Stimulated activated CD4-positive, alpha-beta T cell treated with anti-CD3 and anti-CD28 coated beads, Interleukin-1b, Interleukin-23, amount 100 ng/mL, for 1 hour (primary cell): ENCODE measurements at places on chromosomes 7 and 10.

- no peak for DNase-seq
Observed at GRCh38 chr10:24556126-24556749, 167.4 kb downstream of the ARHGAP21 start.

GRCh38 chr10:27285093-27285492, 44.5 kb upstream of the ACBD5 start:
- DNase-seq = no peak

- DNase-seq = no peak
Observed at GRCh38 chr7:49821181-49821580, 47.7 kb downstream of the VWC2 start.

- no peak for DNase-seq
Observed at GRCh38 chr7:157007470-157008066, 2.9 kb downstream of the MNX1 start.

DNA sequence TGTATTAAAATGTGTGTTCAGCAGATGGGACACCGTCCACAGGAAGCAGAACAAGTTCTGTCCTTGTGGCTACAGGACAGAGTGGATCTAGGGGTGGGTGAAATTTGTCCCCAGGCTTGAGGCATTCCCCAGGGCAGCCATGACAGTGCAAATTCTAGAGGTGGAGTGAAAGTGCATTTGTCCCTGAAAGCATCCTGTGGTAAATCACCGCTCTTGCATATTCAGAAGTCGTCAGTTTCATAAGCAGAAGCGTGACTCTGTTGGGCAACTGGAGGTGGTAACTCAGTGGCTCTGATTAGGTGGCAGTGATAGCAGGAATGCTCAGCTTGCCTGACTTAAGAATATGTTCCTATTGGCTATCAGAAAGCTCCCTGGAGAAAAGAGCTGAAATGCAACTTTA, 96.6 kb downstream of the SNX10 start:
- no peak for DNase-seq

- DNase-seq = no peak
Observed at GRCh38 chr10:113474752-113475151, 78.1 kb upstream of the HABP2 start.

- no peak for DNase-seq
Observed at GRCh38 chr10:72099600-72099921, 11.2 kb upstream of the SPOCK2 start.

DNA sequence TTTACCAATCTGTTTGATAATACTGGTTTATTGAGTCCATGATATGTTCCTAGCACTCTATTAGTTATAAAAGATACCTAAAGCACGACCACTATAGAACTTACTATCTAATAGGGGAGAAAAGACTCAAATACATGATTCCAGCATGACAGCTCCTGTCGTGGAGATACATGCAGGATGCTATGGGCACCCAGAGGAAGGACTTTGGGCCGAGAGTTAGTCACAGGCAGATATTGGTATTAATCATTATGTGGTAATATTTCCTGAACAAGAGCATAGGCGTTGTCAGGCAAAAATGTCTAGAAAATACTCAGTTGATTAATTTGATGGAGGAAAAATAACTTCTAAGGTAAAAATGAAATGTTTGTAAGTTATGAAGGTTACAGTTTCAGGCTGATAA, 31.8 kb downstream of the CNNM2 start:
- no peak for DNase-seq

- no peak for DNase-seq
Observed at GRCh38 chr7:48421357-48421756, 250.1 kb downstream of the ABCA13 start.

- DNase-seq = no peak
Observed at GRCh38 chr10:34766266-34766600, 48.9 kb downstream of the PARD3 start.

DNA sequence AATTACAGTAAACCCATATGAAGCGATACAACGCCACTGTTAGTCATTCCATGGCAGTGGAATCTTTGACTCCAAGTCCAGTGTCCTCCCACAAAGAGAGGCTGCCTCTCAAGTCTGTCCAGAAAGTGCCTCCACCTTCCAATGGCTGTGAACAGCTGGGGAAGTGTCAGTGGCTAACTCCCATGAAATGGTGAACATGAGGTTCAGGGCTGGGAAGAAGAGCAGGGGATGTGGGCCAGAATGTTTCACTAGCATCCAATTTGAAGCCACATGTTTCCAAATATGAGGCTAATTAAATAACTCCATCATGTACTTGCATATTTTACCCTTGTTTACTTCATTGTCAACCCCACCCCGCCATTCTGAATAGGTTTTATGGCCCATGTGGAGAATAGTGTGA, 53.1 kb upstream of the CHST15 start:
- no peak for DNase-seq

- no peak for DNase-seq
Observed at GRCh38 chr10:44883593-44884331, 27.4 kb upstream of the TMEM72 start.

DNA sequence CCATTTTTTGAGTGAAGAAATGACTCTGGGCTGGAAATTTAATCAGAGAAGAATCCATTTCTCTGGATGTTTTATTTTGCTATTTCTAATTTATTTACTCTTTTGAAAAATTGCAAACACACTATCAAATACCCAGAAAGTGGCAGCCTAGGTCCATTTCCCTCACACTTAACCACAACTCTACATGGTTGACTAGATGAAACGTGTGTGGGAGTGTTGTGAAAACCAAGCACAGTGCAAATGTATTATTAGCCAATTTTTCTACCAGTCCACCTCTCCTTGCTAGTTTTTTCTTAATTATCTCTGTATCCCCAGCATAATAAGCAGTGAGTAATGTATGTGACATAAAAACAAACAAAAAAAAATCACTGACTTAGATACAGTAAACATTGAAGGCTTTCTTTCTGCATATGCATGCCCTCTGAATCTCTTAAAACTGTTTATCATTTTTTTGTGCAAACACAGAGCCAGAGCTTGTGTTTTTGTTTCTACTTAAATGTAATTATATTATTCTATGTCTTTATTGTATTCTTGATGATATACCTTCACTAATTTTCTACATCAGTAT, 30.9 kb downstream of the SCIN start:
- DNase-seq = no peak

DNA sequence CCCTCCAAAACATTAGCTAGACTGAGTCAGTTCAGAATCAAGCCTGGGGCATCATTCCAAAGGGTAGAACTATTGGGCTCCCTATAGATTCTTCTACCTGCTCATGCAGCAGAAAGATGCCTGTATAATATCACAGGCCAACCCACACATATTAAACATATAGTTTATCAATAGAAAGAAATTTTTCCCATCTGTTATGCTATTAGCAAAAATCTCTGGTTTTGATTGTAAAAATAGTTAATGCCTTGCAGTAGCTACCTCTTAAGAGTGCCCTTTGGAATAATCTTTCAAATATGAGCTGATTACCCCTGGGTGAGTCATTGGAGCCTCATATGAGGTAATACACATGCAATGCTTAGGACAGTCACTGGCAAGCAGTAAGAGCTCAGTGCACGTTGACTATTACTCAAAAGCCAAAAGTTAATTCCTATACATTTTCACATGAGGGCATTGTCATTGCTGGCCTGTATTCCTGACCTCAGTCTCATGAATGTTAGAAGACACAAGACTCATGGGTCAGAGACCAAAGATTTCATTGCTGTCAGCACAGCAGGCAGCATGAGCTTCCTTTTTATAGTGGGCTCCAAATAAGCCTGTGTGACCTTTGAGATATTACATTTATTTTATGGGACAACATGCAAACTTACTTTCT, 180.0 kb downstream of the FGFR2 start:
- DNase-seq = no peak

GRCh38 chr7:77765906-77766800, 32.1 kb downstream of the TMEM60 start:
- DNase-seq = no peak

GRCh38 chr7:139647814-139648390, 124.4 kb downstream of the CLEC2L start:
- no peak for DNase-seq

- DNase-seq = no peak
Observed at GRCh38 chr10:117362313-117362712, 12.9 kb downstream of the PDZD8 start.

DNA sequence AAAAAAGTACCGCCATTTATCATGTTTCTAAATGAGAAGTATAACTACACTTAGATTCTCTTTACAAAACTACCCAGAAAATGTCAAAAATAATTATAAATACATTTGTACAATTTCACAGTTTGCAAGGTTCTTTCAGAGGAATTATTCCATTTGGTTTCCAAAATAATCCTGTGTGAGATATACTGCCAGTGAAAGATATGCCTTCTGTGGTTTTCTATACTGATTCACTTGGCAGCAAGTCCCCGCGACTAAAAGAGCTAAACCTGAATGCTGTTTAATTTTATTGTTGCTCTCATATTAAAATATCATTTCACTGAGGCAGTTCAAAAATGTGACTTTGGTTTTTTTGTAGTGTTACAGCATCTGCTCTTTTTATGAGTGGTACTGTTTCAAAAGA, 364.9 kb upstream of the PLXDC2 start:
- no peak for DNase-seq

DNA sequence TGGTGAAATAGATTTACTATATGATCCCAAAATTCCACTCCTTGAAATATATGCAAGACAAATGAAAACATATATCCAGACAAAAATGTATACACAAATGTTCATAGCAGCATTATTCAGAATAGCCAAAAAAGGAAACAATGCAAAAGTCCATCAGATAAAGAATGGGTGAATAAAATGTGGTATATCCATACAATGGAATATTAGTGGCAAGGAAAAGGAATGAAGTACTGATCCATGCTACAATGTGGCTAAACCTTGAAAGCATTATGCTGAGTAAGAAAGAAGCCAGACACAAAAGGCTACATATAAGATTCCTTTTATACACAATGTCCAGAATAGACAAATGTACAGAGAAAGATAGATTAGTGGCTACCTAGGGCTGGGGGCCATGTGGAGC, 225.5 kb downstream of the PLXNA4 start:
- DNase-seq = no peak

- no peak for DNase-seq
Observed at GRCh38 chr10:12333380-12334185, 15.8 kb upstream of the CAMK1D start.

GRCh38 chr7:129197771-129198170, 9.3 kb downstream of the SMO start:
- DNase-seq = no peak

DNA sequence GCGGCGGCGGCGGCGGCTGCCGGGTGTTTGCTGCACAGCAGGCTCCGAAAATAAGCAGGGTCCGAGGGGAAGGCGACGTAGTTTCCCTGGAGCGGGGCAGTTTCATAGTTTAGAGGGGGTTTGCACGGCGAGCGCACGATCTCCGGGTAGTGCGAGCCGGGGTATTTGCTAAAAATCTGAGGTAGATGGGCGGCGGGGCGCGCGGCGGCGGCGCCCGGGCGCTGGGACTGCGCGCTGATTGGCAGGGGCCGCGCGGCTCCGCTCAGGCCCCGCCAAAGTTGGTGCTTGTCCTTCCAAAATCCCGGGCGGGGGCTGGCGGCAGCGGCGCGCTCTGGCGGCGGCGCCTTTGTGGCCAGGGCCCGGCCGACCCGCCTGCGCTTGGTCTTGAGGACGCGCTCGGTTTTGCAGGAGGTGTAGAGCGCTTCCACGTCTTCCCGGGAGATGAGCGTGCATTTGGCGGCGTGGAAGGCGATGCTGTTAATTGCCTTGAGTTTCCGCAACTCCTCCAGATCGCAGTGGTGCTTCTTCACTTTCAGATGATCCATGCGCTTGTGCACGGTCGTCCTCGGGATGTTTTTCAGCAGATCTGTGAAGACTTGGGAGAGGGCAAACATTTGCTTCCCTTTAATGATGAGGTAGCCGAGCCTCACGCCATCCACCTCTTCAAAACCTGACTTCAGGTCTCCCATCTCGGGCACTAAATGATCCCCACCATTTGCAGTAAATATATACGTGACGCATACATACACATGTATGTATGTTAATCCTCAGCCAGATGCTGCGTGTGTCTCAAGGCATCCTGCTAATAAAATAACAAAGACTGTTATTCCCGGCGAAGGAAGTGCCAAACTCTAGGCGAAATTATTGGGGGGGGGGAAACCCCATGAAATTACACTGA, 8.1 kb downstream of the SKIDA1 start:
- no peak for DNase-seq

DNA sequence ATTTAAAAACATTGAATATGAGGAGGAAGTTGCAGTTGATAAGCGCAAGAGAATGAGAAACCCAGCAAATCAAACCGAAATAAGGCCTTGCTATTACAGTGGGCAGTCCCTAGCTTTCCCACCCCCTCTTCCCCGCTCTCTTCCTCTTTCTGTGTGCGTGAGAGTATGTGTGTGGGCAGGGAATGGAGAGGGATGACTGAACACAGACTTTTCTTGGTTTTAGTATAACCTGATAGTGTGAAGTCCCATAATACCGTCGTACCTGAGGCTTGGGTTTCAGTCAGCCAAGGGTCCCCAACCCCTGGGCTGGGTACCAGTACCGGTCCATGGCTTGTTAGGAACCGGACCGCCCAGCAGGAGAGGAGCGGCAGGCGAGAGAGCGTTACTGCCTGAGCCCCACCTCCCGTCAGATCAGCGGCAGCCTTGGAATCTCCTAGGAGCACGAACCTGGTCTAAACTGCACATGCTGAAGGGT, 255.3 kb downstream of the CELF2 start:
- DNase-seq = no peak

- no peak for DNase-seq
Observed at GRCh38 chr7:120233338-120233737, 39.6 kb upstream of the KCND2 start.

DNA sequence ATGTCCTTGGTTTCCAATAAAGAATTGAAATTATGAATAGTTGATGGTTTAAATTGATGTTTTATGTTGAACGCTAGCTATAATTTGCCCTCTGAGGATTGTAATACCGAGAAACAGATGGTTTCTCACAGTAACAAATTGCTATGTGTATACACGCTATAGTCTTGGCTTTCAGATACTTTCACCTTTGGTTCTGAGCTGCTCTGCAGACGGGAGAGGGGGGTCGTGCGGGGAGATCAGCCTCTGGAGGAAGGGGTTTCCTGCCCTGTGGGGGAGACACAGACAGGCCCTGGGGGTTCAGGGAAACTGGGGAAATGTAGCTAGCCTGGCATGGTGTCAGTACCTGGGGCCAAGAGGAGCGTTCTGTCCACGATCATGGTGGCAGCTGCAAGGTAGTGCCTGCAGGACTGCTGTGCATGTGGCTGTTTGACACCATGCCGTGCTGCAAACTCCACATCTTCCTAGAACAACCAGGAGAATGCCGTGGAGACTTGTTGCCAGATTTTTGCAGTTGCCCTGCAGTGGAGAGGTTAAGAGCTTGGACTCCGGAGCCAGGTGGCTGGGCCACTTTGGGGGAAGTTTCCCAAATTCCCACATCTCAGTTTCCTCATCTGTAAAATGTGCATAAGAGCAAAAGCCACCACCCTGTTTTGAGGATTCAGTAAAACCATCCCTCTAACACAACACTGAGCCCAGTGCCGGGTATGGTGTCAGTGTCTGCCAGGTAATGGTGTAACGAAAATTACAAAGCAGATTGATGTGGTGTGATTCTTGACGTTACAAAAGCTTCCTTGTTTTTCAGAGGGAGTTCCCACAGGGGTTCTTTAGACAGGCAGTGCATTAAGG, 167.9 kb downstream of the CUX1 start:
- no peak for DNase-seq
